ENCODE measurements at places on chromosomes 2 and 18.

DNA sequence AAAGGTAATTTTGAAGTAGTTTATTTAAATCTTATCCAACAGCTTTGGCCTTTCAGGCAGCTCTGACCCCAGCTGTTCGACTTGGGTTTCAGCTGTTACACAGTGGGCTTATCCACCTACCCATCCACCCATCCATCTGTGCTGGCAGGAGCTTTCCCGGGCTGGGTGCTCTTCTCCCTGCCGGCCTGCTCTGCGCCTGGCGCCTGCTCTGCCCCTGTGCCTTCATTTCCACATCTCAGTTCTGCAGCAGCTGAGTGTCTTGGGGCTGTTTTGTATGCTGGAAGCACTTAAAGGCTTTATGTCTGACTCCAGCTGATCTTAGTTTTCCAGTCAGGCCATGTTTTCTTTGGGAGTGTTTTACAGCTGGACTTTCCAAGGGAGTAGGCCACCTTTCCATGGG lies 24.2 kb downstream of the LDLRAD4 start:
- DNase-seq = no peak

- DNase-seq = no peak
Observed at GRCh38 chr2:209525834-209526281, 102.0 kb downstream of the MAP2 start.

GRCh38 chr2:224151161-224151560 lies 112.1 kb upstream of the SERPINE2 start:
- DNase-seq = no peak

GRCh38 chr18:76496194-76496890 lies 1.3 kb upstream of the ZNF516 start:
- peak; percentile 25 for DNase-seq

- DNase-seq = no peak
Observed at GRCh38 chr18:63492851-63493250, 16.1 kb downstream of the SERPINB5 start.

DNA sequence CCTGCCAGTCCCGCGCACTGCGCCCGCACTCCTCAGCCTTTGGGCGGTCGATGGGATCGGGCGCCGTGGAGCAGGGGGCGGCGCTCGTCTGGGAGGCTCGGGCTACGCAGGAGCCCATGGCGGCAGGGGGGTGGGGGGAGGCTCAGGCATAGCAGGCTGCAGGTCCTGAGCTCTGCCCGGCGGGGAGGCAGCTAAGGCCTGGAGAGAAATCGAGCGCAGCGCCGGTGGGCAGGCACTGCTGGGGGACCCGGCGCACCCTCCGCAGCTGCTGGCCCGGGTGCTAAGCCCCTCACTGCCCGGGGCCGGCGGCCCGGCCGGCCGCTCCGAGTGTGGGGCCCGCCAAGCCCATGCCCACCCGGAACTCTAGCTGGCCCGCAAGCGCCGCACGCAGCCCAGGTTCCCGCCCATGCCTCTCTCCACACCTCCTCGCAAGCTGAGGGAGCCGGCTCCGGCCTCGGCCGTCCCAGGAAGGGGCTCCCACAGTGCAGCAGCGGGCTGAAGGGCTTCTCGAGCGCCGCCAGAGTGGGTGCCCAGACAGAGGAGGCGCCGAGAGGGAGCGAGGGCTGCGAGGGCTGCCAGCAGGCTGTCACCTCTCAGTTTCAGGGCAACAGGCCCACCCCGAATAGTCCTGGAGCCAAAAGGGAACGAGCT lies 74.1 kb downstream of the PSMG2 start:
- DNase-seq = no peak

- no peak for DNase-seq
Observed at GRCh38 chr2:27518113-27518781, 21.6 kb downstream of the GCKR start.

GRCh38 chr2:225354281-225354774 lies 45.2 kb upstream of the NYAP2 start:
- no peak for DNase-seq

GRCh38 chr18:48742706-48743475 lies 204.1 kb downstream of the CTIF start:
- DNase-seq = peak; percentile 16

DNA sequence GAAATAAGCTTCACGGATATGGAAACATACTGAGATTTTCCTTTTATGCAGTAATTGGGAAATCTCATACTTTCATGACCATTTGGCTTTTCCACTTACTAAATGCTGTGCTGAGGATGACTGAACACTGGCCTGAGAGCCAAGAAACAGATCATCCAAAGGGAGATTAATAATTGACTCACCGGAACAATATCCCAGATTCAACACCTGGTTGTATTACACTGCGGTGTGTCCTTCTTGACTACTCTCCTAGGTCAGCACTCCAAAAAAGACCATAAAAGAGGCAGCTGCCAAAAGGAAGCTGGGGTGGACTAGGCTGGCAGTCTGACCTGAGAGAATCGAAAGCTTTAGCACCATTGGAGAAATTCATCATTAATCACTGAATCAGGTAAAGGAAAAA lies 469.1 kb downstream of the CBLN2 start:
- DNase-seq = no peak

DNA sequence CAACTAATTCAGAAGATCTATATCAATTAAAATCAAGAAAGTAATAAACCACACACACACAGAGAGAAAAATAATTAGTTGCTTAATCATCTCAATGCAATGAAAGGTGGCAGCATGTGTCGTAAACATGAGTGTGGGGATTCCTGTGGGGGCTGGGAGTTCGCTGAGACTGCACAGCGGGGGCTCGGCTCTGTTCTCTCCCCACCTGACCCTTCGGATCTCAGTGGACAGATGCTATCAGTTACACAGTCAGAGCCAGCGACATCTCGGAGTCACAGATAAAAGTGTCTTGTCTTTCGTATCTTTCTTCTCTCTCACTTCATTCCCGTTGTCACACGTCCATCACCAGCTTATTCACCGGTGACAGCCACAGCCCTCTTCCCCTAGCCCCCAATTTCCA lies 37.1 kb downstream of the COLEC12 start:
- DNase-seq = no peak

GRCh38 chr2:173462892-173463840 lies 108.5 kb downstream of the CDCA7 start:
- DNase-seq = no peak

DNA sequence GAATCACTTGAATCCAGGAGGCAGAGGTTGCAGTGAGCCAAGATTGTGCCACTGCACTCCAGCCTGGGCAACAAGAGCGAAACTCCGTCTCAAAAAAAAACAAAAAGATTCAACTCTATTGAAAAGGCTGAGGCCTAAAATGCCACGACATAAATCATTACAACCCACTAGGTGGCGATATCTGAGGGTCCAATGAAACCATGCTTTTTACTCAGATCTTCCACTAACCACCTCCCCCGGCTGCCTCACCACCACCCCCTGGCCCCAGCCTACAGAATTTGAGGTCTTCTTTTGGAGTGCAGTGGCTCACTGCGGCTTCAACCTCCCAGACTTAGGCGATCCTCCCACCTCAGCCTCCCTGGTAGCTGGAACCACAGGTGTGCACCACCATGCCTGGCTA lies 57.5 kb downstream of the AP1S3 start:
- no peak for DNase-seq

DNA sequence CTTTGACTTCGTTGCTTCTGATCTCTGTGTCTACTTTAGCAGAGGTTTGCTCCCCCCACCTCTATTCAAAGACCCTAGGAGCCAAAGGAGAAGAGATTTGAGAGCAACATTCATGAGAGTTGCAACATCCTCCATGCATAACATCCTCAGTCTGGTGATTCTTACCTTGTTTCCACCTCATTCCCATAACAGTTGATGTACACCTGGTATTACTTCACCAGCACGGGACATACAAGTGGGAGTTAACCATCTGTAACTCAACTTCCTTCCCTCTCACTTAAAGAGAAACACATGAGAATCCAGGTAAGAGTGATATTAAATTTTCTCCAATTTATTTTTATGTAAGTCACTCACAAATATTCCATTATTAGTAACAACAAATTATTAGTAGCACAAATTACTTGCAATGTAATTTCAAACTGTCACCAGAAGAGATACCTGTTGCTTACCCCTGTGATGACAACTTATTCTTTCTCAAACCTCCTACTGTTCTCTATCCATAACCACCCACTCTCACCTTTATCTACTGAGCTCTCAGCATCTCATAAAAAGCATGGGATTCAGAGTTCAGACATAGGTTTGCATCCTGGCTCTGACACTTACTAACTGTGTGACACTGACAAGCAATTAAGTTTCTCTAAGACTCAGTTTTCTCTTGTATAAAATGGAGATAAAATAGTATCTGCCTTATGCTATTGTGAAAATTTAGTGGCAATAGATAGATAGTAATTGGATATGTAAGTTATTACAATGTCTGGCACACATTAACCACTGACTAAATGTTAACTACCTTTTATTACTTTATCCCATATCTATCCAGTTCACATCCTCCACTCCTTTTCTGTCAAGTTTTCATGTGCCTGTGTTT lies 184.6 kb upstream of the SRD5A2 start:
- DNase-seq = no peak

DNA sequence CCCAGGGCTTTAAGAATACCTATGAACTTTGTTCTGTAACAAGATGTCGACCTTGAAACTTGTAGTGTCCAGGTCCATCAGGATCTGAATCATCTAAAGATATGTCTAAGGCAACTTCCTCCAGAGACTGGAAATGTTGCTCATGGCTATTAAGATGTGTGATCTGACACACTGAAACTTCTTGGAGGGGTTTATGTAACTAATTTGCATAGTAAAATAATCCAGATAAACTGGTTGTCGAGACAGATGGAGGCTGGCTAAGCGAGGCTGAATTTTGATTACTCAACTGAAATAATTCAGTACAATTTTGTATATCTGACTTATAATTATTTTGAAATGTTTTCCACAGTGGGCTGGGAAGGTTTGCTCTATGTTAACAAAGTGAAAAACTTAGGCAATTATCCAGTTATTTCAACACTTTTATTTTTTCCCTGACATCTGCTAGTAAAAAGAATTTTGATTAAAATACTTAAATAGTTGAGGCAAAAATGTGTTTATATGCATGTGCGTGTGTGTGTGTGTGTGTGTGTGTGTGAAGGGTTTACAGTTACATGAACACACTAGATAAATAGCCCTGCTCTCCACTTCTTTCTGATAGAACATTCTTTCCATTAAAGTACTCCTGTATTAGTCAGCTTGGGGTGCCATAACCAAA lies 11.4 kb upstream of the MAP3K20 start:
- DNase-seq = no peak

DNA sequence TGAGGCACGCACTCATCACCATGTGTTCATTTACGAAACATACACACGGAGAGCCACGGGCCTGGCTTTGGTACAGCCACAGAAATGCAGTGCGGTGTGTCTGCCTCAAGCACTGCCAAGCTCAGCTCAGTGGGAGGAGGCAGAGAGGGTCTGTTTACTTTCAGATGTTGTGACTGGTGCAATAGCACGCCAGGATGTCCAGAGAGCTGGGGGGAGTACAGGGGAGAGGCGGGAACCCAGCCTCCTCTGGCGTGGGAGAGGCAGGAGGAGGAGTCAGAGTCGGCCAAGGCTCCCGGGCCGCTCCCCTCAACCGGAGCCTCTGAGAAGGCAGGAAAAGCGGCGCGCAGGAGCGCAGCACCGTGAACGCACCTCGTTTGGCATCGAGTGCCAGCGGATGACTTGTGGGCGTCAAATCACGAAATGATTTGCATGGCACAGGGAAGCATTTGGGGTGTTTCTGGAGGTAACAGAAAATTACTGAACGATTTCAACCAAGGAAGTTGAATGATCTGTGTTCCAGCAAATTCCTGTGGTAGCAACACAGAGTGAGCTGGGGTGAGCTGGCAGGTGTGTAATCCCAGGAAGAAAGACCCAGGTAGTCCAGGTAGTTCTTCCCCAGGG lies 143.0 kb downstream of the ZNF516 start:
- no peak for DNase-seq

GRCh38 chr2:136059036-136059472 lies 58.9 kb downstream of the CXCR4 start:
- no peak for DNase-seq

GRCh38 chr2:215617060-215617824 lies 181.4 kb upstream of the FN1 start:
- DNase-seq = no peak

- DNase-seq = peak; percentile 69
Observed at GRCh38 chr2:10284108-10284870, 18.4 kb upstream of the HPCAL1 start.

- no peak for DNase-seq
Observed at GRCh38 chr18:57841568-57841967, 38.5 kb upstream of the ATP8B1 start.

DNA sequence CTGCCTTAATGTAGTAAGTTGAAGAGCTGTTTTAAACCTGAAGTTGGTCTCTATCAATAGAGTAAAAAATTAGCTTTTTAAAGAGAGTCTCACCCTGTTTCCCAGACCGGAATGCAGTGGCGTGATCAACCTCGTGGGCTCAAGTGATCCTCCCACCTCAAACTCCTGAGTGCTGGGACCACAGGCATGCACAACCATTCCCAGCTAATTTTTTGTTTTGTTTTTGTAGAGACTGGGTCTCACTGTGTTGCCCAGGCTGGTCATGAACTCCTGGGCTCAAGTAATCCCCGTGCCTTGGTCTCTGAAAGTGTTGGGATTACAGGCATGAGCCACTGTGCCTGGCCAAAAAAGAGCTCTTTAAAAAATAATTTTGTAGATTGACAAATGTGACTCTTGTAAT lies 40.3 kb downstream of the CRIM1 start:
- no peak for DNase-seq

DNA sequence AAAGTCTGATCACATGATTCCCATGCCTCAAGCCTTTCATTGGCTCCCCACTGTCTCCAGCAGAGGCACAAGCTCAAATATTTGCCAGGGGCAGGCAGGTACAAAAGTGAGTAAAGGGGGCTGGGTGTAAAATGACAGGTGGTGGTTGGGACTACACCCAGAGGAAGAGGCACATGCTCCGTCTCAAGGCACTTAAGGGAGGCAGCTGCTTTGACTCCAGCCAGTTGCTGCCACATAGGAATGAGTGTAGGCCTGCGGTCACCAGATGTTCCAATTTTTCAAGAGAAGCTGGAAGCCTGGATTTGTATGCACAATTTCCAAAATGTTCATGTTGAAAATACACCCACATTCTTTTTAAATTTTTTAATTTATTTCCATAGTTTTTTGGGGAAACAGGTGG lies 164.4 kb downstream of the UPP2 start:
- no peak for DNase-seq

GRCh38 chr2:46601328-46601963 lies 122.1 kb downstream of the TMEM247 start:
- no peak for DNase-seq

DNA sequence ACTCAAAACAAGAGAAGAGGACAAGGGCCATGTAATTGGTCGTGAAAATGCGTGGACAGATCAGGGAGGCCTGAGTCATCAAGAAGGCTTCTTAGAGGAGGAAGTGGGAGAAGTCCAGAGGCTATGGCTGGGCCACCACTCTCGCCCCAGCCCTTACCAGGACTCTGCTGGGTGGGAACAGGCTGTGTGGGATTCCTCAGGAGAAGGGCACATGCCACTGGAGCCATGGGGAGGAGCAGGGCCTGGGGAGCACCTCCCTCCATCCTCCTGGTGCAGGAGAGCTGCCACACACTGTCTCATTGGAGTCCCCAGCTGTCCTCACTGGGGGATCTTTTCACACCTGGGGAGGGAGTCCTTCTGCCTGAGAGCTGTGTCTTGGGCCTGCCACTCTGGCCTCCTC lies 9.4 kb upstream of the RALB start:
- DNase-seq = no peak
